NCI-H1048 (cell line): ENCODE measurements at places on chromosomes 12 and 14.
A peak's percentile ranks its signal among the peaks of the same experiment; 100 is the strongest.

- DNase-seq, result no peak
These were observed 197.1 kb upstream of the RASSF8 start for GRCh38 chr12:25761356-25761755.

DNA sequence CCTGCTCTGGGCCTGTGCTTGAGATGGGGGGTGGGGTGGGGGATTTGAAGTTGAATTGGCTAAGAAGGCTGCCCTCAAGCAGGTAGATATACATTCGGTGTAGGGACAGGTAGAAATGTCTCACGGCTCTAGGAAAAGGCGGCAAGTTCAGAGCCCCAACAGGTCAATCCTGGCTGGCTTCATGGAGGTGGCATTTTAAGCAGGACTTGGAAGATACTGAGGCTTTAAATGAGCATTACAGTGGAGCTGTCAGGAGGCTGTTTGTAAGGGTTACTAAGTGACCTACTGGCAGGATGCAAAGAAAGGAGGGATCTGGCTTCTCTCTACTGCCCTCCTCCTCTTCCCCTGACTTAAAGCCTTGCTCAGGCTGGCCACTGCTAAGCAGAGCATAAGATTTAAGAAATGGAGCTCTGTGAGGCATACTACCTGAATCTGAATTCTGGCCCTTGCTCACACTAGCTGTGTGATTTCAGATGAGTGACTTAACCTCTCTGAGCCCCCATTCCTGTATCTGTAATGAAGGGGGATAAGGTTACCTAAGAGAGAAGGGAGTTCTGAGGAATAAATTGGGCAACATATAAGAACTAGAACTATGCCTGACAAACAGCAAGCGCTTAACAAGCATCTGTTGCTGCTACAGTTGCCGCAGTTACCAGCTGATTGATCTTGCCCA lies 61.6 kb downstream of the SLC24A4 start:
- no peak for DNase-seq

- no peak for DNase-seq
These were observed 370.2 kb upstream of the CCDC196 start for GRCh38 chr14:66115740-66116502.

GRCh38 chr12:50639721-50640120 lies 124.2 kb upstream of the ATF1 start:
- no peak for DNase-seq

- DNase-seq, result peak; percentile 20
These were observed 1203.5 kb upstream of the TMEM132C start for GRCh38 chr12:127063339-127064072.

DNA sequence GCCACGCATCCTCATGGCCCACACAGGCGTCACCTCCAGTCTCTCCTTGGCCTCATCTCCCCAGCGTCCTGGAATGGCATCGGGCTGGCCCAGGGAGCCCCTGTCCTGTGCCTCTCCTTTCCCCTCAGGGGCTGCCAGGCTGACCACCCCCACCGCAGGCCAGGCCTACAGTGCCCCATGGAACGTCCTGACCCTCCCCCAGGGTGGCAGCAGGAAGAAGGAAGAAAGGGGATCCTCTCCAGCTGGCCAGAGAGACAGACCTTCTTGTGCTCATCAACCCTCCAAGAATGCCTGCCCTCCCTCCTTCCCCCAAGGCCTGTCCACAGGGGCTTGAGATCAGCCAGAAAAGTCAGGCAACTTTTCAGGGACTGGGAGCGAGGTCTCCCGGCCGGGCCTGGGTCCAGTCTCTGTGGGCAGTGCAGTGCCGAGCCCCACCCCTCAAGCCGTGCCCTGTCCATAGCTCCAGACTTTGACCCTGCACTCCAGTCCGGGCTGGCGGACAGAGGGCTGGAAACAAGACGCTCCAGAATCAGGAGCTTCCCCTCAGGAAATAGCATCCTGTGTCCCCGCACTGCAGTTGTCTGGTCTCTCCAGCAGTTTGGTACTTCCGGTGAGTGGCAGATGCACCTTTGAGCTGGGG lies at the start of gene DAO:
Gene DAO, plus strand, starts transcription at position 478 of the 640 bp plus-strand sequence. CDS start 4,915 bp downstream, outside the sequence.
- DNase-seq, result no peak

DNA sequence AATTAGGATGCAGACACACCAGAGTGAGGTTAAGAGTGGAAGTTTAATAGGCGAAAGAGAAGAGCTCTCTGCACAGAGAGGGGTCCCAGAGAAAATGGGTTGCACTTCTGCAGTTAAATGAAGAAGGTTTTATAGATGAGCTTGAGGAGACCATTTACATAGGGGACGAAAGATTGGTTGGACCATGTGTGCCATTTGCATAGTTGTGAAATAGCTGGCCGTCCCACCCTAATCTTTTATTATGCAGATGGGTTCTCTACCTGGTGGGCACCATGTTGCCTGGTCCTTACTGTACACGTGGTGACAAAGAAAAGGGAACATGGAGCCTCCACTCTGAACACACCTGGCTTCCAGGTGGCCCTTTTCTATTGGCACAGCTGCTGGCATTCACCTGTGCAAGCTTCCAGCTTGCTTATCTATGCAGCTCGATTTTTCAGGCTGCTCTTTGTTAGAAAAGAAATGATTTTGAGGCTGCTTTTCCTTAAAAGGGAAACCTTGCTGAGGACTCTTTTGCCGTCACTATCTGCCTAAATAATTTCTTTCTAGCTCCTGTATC lies 67.1 kb upstream of the SRSF5 start:
- no peak for DNase-seq

GRCh38 chr14:37428954-37429353 lies 166.1 kb downstream of the FOXA1 start:
- DNase-seq, result no peak

DNA sequence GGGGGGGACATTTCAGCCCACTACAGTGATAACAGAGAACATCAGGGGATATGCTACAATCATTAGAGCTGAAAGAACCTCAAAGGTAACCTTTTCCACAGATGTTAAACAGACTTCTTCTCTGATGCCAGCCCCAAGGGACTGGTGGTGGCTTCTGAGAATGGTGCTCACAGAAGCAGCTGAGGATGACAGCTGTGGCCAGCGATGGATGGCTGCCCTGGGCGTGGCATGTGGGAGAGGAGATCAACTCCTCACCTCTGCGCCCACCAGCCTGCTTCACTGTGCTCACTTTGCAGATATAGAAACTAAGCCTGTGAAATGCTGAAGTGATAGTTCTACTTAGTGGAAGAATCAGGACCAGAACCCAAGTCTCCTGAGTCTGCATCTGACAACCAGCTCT lies 33.0 kb downstream of the FOXN3 start:
- no peak for DNase-seq

- DNase-seq, result no peak
These were observed 22.7 kb downstream of the YY1 start for GRCh38 chr14:100261621-100262020.

DNA sequence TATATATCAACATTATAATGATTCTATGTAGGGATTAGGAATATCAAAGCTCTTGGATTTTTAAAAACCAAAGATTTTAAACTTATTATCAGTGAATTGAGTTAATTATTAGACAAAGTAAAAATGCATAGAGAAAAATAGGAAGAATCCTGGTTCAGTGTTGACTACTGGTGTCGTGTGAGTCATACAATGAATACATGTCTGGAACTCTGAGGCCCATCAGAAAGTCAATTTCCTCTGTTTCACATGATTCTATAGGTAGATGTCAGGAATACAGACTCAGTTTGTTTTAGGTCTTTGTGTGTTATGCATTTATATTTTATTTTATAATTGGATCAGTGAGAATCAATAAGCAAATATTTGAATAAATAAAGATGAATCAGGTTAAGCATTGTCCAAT lies 84.5 kb upstream of the RTL1 start:
- DNase-seq, result no peak

- no peak for DNase-seq
These were observed 40.2 kb downstream of the SPRING1 start for GRCh38 chr12:116697716-116698115.

- DNase-seq, result peak; percentile 36
These were observed 58.3 kb upstream of the EEA1 start for GRCh38 chr12:92987362-92987761.

DNA sequence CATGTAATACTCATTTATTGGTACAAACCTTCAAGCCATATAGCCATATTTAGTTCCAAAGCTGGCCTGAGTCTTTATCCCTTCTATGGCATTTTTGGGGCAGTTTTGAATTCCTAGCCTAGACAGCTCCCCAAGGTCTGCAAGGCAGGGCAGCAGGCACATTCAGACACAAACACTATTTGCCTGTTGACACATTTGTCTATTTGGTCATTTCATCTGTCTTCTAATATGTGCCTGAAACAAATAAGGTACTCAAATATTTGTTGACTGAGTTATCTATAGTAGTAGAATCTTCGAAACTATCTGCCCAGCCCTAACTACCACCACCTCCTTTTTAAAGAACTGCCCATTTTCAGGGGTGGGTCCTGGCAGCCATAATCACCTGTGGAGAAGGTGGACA lies 9.3 kb downstream of the PPM1H start:
- no peak for DNase-seq

DNA sequence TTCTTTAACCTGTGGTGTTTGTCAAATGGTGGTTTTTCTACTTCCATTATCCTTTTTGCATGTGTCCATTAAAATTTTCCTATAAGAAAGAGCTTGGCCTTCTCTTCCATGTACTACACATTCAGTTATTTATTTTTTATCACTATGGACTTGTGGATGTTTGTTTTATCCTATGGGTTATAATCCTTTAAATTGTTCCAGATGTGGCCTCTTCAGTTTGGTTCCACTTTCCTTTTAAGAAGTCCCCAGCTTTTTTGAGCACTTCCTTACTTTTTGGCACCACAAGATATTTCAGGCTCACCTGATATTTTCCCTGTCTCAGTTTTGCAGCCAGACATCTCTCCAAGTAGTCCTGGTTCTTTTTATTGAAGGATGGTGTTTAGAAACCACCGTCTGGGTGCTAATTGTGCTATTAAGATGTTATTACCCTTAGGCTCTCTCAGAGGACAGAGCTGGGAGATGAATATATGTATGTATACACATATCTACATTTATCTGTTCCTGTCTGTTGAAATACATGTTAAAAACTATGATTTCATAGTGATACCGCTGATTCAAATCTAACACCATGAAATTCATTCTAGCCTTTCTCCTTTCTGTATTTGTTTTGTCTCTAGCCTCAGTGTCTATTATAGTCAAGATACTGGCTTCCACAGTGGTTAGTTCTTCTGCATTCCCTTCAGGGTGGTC lies 408.5 kb upstream of the RGS6 start:
- no peak for DNase-seq

- DNase-seq, result no peak
These were observed 37.4 kb downstream of the IFT43 start for GRCh38 chr14:76022991-76023390.

- DNase-seq, result no peak
These were observed 181.4 kb downstream of the GLT1D1 start for GRCh38 chr12:129034558-129035289.

DNA sequence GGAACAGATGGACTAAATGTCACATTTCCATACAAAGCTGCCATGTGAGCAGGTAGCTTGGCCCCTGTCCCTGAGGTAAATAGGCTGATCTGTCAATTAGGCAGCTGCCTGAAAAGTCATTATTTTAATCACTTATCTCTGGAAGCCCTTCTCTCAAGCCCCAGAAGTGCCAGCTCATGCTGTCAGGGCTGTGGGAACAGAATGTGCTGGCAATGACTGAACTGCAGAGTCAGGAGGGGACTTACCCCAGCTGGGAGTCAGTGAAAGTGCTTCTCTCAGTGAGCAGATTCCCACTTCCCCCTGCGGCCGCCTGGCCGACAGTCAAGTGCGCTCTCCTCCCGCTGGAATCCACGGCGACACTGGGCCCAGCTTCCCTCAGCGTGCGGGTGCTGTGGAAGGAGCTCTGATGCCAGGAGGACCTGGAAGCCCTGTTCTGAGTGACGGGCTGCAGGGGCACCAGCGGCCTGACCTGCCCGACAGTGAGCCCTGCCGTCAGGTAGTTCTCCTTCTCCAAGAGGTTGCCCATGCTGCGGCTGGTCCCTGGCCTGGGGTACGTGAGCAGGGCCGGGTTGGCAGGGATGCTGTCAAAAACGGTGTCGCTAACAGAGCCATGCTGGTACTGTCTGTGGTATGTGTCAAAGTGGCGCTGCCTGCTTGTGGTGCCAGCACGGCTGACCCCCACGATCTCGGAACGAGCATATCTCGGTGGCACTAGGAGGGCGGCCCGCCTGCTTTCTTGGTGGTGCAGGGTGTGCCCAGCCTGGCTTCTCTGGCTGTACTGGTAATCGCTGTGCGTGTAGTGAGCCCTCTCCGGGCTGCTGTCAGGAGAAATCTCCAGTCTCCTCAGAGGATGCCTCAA lies 18.7 kb downstream of the PKP2 start:
- no peak for DNase-seq

GRCh38 chr12:66144791-66145754 lies 14.5 kb upstream of the LLPH start:
- no peak for DNase-seq

GRCh38 chr12:124498275-124499189 lies 68.9 kb downstream of the NCOR2 start:
- no peak for DNase-seq

DNA sequence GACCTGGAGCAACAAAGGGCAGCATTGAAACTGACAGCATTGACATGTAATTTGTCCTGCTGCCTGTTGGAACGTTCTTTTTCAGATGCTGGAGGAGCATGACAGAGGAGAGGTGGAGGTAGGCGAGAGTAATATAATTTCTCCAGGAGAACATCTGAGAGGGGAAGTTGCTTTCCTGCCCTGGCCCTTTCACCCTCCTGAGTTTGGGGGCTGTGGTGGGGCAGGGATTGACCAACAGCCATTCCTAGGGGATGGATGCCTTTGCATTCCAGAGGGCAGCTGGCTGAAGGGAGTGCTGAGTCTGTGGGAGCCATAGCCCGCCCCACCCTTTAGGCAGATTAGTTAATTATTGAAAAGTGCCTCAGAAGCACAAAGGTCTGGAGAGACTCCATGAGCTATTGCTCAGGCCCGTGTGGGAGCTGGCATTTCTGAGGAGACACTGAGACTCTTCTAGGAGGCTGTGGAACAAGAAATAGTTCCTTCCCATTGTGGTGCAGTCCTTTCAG lies 73.5 kb downstream of the ARF6 start:
- no peak for DNase-seq

DNA sequence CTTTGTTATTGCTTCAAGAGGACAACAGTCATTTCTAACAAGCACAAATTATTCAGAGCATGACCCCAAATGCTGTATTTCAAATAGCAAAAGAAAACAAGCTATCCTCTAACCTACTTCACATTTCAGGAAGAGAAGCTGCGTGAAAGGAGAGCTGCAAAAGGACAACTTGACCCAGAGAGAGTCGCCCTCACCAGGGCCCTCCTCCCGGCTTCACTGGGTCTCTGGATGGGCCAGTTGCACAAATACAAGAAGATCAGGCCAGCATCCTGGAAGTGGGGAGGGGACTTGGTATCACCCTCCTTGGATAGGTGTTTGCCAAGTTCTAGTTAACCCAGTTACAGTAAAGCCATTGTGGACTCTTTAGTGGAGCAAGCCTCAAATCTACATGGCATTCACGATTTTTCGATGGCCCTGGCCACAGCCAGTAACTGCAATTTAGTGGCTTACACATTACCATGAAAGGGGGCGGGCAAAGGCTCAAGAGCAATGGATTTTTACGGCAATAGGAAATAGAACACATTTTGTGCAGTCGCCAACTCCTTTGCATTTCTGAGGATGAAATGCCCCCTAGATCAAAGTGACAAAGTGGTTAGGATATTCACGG lies 166.9 kb upstream of the DIO2 start:
- DNase-seq, result no peak

- DNase-seq, result no peak
These were observed 114.6 kb upstream of the KRAS start for GRCh38 chr12:25365340-25365730.

GRCh38 chr14:104288272-104288671 lies 149.9 kb downstream of the KIF26A start:
- no peak for DNase-seq

GRCh38 chr14:79074510-79074909 lies 904.3 kb downstream of the NRXN3 start:
- no peak for DNase-seq

- no peak for DNase-seq
These were observed 24.0 kb downstream of the CLECL1 start for GRCh38 chr12:9708853-9709252.
